ENCODE measurements at places on chromosomes 11 and 22.

DNA sequence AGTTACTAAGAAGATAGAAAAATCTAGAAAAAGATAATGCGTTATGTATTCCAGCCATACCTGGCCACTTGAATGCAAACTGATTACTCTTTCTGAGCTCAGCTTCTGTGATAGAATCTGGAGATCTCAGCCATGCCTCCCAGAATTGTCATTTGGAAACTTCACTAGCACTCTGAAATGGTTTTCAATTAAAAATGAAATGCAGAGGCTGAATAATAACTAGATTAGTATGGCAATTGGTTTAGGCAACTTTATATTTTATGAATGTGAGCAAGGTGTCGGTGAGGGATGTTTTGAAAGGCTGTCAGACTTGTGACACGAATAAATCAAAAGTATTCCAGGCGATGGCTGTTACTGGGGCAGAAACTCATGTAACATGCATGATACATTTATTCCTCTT is 128.8 kb upstream of the SORL1-AS1 start:
- no peak for DNase-seq

DNA sequence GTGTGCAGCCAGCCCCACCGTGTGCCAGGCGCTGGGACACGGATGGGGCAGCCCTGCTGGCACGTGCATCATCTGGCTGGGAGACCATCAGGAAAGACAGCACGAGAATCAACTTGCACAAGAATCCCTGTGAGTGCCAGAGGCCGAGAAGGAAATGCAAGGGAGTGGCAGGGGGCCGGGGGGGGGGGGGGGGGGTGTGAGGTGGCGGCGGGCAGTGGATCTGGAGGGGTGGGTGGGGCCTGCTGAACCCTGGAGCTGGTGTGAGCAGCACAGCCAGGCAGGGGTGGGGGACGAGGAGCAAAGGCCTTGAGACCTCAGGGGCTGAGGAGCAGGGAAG is 14.0 kb upstream of the FLRT1 start:
- no peak for DNase-seq

GRCh38 chr22:25669253-25670069 is 72.5 kb upstream of the MYO18B start:
- DNase-seq: no peak

- DNase-seq: peak; percentile 85
Observed at GRCh38 chr22:32839831-32840584, 38.5 kb downstream of the TIMP3 start.

DNA sequence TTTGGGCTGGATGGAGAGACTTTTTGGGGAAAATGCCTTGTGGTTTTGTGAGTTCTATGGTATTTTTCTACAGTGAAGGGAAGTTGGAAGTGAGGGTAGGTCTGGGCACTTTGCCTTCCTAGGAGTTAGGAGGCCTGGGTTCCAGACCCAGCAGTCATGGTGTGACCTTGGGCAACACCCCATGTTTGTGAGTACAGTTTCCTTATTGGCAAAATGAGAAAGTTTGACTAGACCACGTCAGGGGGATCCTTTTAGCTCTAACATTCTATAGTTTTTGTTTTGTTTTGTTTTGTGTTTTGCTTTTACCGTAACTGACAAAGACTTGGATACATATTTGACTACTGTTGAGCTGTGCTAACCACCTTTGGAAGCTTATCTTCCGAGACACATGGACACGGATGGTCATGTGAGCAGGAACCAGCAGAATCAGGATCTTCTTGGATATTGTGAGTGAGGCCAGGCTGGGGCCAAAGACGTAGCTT is 109.0 kb downstream of the PKNOX2 start:
- DNase-seq: no peak

DNA sequence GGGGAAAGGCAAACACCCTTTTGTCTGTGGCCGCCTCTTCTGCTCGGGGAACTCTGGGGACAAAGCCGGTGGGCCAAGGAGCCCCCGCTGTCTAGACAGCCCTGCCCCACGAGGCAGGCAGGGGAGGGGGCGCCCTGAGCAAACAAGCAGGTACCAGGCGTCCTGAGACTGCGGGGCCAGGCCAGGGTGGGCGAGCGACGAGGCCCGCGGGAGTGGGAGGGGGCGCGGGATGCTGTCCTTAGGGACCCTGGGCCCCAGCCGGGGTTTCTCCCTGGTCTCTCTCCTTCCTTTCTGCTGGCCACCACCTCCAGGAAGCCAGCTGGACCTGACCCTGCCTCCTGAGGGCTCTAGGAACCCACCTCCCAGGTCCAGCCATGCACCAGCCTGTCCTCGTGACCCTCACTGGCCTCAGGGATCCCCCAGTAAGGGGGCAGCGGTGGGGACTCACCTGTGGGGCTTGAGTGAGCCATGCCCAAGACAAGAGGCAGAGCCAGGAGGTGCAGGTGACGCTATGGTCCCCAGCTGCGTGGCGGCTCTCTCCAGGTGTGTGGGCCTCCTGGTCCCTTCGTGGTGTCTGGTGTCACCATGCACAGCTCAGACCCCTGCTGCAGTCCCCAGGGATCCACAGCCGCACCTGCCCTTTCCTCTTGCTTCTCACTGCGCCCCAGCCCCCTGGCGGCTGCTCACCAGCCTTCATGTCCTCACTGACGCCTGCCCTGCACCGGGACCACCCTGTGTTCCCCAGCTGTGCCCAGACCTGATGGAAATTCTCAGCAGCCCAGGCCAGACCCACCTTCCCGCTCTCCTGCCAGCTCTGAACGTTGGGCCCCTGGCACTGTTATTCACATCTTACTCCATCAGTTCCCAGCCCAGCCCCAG is 26.5 kb upstream of the MUC5AC start:
- no peak for DNase-seq

GRCh38 chr11:91926965-91927364 is 297.7 kb upstream of the FAT3 start:
- peak; percentile 36 for DNase-seq

DNA sequence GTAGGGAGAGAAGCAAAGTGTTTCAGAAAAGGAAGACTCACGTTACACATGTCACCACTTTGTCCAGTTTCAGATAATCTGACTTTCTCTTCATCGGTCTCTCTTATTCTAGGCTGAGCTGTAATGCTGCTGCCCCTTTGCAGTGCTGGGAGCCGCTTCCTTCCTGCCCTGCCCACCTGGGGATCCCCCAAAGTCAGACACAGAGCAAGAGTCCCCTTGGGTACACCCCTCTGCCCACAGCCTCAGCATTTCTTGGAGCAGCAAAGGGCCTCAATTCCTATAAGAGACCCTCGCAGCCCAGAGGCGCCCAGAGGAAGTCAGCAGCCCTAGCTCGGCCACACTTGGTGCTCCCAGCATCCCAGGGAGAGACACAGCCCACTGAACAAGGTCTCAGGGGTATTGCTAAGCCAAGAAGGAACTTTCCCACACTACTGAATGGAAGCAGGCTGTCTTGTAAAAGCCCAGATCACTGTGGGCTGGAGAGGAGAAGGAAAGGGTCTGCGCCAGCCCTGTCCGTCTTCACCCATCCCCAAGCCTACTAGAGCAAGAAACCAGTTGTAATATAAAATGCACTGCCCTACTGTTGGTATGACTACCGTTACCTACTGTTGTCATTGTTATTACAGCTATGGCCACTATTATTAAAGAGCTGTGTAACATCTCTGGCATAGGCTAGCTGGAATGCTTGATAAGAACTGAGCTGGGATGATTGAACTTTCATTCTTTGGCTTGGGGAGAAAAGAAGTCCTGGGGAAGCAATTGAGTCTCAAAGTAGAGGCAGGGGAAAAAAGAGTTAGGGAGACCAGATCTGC is 31.2 kb upstream of the SMIM35 start:
- DNase-seq: no peak

DNA sequence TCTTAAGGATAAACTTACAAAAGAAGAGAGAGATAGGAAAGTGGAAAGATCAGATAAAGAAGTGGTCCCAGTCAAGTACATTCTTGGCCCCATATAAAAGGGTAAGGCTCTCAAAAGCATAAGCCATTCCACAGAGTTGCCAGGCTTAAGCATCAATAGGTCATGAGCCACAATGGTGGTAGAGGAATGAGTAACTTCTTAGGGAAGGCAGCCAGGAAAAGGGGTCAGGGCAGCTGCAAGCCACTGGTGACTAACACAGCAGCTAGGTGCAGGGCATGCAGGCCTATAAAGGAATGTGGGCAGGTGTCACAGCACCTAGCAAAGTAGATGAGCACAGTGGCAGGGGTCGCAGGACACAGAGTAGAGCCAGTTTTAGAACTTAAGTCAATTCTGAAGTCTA is 302.6 kb upstream of the FAT3 start:
- DNase-seq: no peak

DNA sequence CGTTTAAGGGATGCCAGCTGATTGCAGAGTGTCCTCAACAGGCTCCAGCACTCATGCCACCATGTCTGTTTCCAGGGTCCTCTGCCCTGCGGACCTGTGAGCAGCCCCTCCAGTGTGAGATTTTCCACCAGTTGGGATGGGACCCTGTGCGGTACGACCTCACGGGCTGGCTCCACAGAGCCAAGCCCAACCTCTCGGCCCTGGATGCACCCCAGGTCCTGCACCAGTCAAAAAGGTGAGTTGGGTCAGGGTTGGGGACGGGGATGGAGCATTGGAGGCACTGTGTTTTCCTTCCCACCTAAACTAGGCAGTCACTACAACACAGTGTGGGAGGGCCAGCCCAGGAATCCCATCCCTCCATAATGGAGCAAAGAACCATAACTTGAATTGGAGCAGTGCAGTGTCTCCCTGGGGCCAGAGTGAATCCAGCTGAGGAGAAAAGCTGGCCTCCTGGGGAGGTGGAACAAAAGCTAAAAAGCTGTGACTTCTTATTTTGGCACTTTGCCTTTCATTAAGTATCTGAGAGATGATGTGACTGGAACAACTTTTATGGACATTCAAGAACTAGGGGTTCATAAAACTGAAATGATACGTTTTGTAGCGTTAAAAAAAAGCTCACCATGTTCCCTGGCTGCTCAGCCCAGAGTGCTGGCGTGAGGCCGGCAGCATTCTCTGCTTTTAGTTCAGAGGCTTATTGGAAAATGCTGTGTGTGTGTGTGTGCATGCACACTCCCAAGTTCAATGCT is 101.8 kb downstream of the MYO18B start:
- DNase-seq: peak; percentile 13

DNA sequence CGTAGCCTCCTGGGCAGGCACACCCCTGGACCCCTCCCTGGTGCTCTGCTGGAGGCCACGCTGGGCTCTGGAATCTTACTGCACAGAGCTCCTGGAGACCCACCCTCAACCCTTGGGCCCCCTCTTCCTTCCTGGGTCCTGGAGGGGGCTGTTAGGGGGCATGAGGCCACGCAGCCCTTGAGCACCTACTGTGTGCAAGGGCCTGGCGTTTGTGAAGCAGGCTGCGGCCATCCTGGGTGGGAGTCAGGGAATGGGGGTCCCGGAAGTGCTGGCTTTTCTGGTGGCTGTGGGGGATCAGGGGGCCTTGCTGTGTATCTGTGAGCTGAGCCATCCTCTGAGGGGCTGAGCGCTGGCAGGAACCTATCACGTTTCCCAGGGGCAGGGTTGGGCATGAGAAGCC is 40.9 kb upstream of the CCDC188 start:
- DNase-seq: no peak

- DNase-seq: no peak
Observed at GRCh38 chr22:17444204-17444504, 74.9 kb downstream of the CECR2 start.

DNA sequence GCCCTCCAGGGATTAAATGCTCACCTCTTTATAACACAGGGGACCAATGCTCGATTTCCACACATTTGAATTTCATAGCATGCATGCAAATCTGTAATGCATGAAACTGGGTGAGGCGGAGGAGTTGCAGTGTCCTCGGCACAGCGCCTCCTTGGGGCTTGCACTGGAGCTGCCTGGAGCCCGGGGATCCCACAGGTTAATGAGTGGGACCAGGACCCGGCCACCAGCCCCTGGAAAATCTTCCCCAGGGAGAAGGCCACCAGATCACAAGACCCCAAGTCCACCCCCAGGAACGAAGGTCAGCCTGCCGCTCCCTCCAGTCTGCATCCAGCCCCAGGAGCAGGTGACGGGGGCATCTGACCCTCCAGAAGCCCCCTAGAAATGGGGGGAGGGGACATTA is 119.1 kb downstream of the MN1 start:
- DNase-seq: no peak

- no peak for DNase-seq
Observed at GRCh38 chr22:50217543-50218152, 16.8 kb downstream of the SELENOO start.

DNA sequence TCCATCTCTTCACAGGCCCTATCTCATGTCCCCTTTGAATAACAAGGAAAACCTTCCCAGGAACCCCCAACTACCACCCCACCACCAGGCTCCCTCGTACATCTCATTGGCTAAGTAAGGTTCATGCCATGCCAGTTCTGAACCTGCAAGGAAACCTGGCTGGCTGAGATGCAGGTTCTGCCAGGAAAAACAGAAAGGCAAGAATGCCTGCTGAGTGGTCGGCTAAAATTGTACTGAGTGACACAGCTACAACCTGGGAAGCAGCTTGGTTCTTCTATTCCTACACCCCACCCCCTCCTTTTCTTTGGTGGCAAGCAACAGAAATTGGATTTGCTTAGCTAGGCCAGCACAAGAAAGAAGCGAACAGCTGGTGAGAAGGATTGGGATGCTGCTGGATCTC is 36.1 kb upstream of the TSPAN18 start:
- no peak for DNase-seq

DNA sequence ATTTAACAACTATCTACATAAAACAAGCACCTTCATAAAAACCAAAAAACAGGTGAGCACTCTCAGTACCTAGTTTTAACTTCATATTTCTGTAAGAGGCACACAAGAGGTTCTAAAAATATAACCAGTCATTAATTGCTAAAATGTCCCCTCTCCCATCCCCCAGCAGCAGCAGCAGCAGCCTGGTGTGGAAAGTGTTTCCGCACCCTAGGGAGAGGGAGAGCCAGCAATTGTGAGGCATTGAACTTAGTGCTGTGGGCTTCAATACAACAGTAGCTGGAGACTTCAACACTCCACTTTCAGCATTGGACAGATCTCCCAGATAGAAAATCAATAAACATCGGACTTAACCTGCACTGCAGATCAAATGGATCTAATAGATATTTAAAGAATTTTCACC is 1158.5 kb downstream of the JRKL start:
- no peak for DNase-seq

DNA sequence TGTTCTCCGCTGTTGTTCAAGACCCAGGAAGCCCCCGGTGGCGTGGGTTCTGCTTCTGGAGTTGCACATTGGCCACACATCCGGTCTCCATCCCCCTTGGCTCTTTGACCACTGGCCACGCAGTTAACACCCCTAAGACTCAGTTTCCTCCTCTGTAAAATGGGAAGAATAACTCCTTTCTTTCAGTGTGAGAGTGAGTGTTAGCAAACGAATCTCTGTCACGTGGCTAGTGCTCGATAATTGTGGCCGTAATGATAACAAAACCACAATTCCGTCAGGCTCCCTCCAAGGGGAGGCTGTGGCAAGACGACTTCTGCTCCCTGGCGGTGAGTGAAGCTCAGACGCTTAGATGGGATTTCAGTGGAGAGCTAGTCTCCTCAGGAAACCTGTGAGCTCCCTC is 315.2 kb upstream of the B3GAT1 start:
- DNase-seq: no peak

GRCh38 chr22:39661842-39662685 is 91.5 kb downstream of the CACNA1I start:
- no peak for DNase-seq

- no peak for DNase-seq
Observed at GRCh38 chr22:36435516-36436415, 45.7 kb downstream of the TXN2 start.
